SJCRH30 (cell line): ENCODE measurements at places on chromosomes 6 and 20.

- no peak for DNase-seq
Observed at GRCh38 chr6:139823808-139824126, 449.3 kb upstream of the CITED2 start.

DNA sequence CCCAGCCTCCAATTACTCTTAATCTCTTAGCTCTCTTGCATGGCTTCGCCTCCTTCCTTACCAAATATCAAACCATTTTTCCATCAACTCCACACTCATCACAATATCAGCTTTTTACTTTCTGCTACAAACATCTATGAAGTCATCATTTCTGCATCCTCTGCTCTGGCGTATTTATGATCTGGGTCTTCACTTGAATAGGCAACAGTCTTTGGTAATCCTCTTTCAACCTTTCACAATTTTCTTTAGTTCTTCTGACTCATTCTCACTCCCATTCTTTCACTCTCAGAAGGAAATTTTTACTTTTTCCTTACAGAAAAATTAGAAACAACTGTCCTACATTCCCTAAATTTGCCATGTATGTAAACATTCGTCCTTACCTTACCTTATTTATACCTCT is 522.4 kb downstream of the HDGFL1 start:
- DNase-seq, result no peak

DNA sequence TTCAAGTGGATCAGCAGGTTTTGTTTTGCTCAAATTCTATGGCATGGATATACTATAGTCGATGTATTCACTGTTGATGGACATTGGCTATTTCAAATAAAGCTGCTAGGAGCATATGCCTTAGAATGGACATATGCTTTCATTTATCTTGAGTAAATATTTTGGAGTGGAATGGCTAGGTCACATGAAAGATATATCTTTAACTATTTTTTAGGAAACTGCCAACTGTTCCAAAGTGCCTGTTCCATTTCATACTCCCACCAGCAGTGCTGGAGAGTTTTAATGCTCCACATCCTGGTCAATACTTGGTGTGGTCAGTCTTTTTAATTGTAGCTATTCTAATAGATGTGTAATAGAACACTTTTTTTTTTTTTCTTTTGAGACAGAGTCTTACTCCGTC is 81.1 kb upstream of the PIM1 start:
- no peak for DNase-seq

DNA sequence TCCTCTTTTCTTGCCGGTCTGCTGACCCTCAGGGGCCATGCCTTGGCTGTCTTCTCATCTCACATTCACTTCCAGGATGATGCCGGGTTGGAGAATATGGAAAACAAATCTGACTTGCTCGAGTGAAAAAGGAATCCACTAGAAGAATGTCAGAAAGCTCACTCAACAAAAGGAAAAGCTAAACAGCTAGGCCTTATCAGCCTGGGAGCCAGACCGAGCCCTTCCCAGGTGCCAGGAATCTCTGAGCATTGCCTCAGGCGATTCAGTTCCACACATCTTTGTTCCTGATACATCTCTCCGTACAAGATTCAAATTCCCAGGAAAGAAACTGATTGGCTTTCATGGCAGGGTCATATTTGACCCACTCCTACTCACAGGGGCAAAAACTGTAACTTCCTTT is 9.2 kb upstream of the OSER1 start:
- DNase-seq, result no peak

DNA sequence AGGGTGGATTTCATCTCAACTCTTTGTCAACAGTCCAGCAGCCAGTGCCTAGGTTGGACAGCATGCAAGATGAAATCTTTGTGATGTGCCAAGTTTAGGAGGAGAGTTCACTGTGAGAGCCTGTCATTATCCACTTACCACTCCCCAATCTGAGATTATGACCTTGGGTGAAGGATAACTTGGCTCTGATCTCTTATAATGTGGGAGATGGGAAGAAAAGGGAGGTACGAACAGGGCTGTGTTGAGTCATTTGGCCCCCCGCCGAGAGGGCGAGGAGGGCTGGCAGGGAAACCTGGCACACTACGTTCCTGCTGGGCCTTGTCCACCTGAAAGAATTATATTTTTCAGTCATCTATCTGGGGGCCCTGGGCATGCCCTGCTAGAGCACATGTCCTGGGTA is 35.8 kb downstream of the LAMA4 start:
- no peak for DNase-seq

DNA sequence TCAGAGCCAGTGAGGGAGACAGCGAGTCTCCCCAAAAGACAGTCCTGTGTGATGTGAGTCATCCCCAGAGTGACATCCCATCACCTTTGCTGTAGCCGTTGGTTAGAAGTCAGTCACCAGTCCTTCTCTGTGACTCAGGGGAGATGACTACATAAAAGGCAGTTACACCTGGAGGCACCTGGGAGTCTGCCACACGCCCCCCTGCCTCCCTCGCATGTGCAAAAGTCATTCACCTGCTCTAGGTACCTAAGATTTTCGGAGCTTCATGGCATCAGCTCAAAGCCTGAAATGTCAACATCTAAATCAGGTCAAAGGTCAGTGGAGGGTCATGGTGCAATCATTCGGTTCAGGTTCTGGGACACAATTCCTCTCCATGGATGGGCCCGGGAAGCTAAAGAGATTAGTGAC is 50.3 kb downstream of the PRR18 start:
- DNase-seq, result no peak

GRCh38 chr6:22892452-22892851 is 323.1 kb downstream of the HDGFL1 start:
- no peak for DNase-seq

DNA sequence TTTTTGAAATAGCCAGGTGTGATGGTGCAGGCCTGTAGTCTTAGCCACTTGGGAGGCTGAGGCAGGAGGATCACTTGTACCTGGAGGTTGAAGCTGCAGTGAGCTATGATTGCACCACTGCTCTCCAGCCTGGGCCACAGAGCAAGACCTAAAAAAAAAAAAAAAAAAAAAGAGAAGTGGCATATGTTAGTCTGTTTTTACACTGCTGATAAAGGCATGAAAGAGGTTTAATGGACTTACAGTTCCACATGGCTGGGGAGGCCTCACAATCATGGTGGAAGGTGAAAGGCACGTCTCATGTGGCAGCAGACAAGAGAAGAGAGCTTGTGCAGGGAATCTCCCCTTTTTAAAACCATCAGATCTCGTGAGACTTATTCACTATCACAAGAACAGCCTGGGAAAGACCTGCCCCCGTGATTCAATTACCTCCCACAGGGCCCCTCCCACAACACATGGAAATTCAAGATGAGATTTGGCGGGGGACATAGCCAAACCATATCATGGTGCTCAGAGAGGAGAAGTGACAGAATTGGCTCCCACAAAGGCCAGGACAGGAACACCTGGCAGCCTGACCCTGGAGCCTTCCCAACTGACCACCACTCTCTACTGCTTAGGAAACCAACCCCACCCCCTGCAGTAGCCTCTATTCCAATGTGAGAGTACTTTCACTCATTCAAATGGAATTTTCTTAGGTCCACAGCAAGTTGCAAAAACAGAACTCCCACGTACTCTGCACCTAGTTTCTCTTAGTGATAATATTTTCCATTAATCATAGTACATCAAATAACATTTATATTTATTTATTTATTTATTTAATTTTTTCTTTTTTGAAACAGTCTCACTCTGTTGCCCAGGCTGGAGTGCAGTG is 29.8 kb downstream of the ARHGAP40 start:
- no peak for DNase-seq

DNA sequence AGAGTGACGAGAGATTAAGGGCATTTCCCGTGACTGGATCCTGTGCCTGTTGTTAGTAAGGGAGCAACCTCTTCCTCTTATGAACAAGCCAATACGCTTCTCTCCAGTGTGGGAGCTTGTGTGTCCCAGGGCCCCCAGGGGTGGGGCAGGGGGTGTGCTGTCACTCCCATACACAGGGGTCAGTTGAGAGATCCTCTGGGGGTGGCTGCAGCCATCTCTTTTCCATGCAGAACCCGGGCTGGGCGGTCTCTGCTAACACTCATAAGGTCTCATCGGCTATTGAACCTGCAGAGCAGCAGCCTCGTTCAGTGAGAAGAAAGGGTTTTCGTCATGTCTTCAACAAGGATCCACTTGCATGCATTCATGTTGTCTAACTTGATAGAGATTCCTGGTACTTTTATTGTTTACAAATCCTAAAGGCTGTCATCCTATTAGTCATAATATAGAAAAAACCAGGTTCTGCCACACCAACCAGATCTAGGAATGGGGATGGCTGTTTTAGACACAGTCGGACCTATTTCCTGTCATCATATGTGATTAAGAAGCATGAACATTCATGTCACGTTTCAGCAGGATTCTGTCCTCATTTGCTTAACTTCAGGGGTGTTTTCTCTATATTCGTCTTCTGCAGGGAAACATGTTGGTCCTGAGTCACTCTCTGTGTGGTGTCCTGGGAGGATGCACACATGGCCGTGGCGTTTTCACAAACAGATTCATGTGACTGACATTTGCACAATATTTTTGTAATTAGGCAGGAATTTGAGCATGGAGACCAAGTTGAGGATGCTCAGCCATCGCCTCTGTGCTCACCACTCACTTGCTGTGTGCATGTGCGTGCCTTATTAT is 13.3 kb upstream of the THBS2 start:
- no peak for DNase-seq

GRCh38 chr6:106206905-106207304 is 118.7 kb downstream of the ATG5 start:
- DNase-seq, result no peak

GRCh38 chr6:32815115-32815514 is 1.7 kb downstream of the HLA-DOB start:
- DNase-seq, result no peak

DNA sequence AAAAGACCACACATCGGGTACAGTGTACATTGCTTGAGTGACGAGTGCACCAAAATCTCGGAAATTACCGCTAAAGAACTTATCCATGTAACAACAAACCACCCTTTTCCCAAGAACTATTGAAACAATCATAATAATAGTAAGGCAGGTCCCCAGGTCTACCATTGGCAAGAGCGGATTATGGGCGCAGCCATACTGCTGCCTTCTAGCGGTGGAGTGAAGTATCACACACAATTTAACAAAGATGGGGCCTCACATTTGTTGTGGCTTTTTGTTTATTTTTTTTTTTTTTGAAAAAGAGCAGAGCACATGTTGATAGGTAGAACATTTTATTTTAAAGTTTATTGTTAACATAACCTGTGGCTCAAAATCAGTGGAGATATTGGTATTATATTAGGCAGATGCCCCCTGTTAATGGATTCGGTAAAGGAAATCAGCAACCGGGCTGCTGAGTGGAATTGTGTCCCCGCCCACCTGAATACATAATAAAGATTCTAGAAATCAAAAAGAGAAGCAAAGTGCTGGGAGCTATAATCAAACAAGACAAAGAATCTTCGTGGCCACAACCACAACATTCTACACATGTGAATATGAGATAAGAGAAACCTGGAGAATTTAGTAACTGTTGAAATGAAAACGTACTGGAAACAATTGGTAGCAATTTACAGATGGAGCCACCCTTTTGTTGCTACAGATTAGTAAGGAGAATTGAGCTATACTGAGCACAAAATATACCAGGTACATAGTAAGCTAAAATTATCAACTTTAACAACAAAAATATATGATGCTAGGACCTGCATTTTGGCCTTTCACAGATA is 94.2 kb upstream of the EXOC2 start:
- DNase-seq, result no peak

- no peak for DNase-seq
Observed at GRCh38 chr20:9615766-9616454, 101.5 kb downstream of the LAMP5 start.

DNA sequence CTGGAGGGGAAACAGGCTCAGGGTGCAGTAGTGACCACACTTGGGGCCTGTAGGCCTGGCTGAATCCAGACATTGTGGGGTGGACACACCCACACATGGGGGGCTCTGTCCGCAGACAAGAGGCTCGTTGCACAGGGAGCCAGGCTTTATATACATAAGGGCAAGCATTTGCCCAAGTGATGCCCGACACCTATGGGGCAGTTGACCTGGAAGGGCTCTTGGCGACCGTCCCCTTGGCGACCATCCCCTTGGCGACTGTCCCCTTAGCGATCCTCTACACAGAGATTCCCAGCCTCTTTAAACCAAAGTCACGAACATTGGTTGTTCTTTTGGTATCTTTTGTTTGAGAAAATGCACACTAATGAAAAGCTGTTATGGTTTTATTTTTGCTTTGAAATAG is 2.7 kb downstream of the TOX2 start:
- DNase-seq, result no peak

DNA sequence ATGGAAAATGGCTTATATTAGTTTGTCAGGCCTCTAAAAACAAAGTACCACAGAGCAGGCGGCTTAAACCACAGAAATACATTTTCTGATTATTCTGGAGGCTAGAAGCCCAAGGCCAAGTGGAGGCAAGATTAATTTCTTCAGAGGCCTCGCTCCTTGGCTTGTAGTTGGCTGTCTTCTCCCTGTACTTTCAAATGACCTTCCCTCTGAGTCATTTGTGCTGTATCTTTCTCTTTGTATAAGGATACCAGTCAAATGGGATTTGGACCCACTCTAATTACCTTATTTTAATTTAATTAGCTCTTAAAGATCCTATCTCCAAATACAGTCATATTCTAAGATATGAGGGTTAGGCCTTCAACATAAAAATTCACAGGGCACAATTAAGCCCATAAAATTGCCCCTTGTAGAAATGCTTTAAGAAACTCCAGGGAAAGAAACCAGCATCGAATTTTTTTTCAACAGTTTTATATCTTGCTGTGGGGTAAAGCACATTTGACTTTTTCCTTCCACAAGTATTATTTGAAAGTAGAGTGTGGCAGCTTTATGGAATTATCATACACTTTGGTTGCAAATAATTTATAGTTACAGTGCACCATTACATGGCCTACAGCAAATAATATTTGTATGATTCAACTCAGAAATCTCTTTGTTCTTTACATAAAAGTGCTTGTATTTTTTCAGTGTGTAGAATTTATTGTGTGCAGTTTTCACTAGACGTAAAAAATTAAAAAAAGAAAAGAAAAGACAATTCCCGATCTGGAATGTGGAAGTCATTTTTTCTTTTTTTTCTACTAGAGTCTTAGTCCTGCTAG is 706.1 kb downstream of the KIF16B start:
- no peak for DNase-seq

GRCh38 chr20:60057123-60057865 is 99.1 kb downstream of the CDH26 start:
- peak; percentile 96 for DNase-seq

GRCh38 chr6:21741221-21742109 is 147.9 kb downstream of the SOX4 start:
- no peak for DNase-seq

DNA sequence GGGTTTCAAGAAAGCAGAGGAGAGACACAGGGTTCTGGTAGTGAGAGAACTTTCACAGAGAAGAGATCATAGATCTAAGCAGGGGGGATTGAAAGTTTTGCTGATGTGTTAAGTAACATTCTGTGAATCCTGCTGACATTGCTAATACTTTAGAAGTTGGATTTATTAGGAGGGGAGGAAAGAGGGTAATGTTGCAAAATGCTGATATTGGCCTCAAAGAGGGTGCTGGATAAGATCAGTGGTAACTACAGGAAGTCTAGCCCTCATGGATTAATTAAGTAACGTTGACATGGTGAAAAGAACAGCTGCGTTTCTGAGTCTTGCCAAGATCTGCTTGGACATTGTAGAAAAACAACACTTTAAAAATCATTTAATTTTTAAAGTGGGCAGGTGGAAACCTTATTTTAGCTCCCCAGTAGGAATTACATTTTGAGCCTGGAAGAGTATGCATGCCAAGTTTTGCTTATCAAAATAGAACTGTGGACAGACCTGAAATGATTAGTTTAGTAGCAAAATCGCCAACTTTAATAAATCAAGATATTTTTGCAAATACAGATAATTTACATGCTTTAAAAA is 606.0 kb upstream of the HTR1E start:
- peak; percentile 20 for DNase-seq
